ENCODE measurements at places on chromosomes 7 and 10. TPM values are rescaled to one million over a fixed set of nuclear protein-coding genes. Genes with fewer than 3 reads are reported as not detected.

The CNPY4 gene
- total RNA-seq = 25.6 TPM

The CPEB3 gene
- total RNA-seq = 3.1 TPM

The AOC1 gene
- under 0.01 TPM for total RNA-seq

The VSTM4 gene
- 40.7 TPM for total RNA-seq

The VWDE gene
- 0.52 TPM for total RNA-seq

The SPDYE6 gene
- not detected for total RNA-seq

The GIMAP8 gene
- 12.0 TPM for total RNA-seq

The LRRC4 gene
- total RNA-seq = 1.0 TPM

The LIPK gene
- not detected for total RNA-seq

The NODAL gene
- not detected for total RNA-seq

The ZCWPW1 gene
- total RNA-seq = 3.1 TPM

The LRRTM3 gene
- total RNA-seq = 1.0 TPM

The ARPC1B gene
- 44.9 TPM for total RNA-seq

The FAM180A gene
- total RNA-seq = 0.52 TPM

The TRIP6 gene
- 25.6 TPM for total RNA-seq

The SPDYE9 gene
- total RNA-seq = not detected

The NPVF gene
- total RNA-seq = not detected

The DDX50 gene
- 42.3 TPM for total RNA-seq

The ARHGEF5 gene
- 0.52 TPM for total RNA-seq

The SPDYE2B gene
- not detected for total RNA-seq

The FBXL13 gene
- total RNA-seq = 3.7 TPM

The SPDYE16 gene
- not detected for total RNA-seq

The FAM25G gene
- not detected for total RNA-seq

The DYDC2 gene
- not detected for total RNA-seq

The TTYH3 gene
- 18.8 TPM for total RNA-seq

The CYP26A1 gene
- total RNA-seq = 0.52 TPM

The GHRHR gene
- total RNA-seq = not detected

The ZFYVE27 gene
- 8.4 TPM for total RNA-seq

The GIMAP1 gene
- total RNA-seq = 1.0 TPM

The NPTX2 gene
- 3.1 TPM for total RNA-seq
